Central memory CD8-positive, alpha-beta T cell (primary cell): ENCODE measurements at places on chromosomes 5 and 9.

DNA sequence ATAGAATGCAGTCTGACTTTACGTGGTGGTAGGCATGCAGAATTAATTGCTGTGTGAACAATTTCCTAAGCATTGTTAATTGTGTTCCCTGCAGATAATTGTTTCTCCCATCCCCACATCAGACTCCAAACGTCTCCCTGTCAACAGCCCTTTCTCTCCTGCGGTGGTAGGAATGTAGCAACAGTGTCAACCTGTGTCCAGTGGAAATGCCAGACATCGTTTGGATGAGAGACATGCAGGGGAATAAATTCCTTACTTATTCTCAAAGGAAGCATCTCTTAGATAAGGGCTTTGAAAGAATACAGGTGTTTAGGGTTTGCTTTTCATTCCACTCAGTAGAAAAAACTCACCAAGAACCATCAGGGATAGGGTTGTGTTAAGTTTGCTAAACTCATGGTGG is 245.3 kb upstream of the WWC1 start:
- H3K27me3 ChIP-seq = peaks cover 17% of the 10 kb centered on the region
- no peaks in the 10 kb centered on the region for H3K36me3 ChIP-seq
- no peak overlapping the region for H3K27ac ChIP-seq
- H3K4me1 ChIP-seq = no peaks in the 10 kb centered on the region
- no peak overlapping the region for H3K4me3 ChIP-seq
- DNase-seq = no peak

- H3K27me3 ChIP-seq = no peaks in the 10 kb centered on the region
- no peak for DNase-seq
- H3K27ac ChIP-seq = no peak overlapping the region
- H3K36me3 ChIP-seq = no peaks in the 10 kb centered on the region
Observed at GRCh38 chr9:105886136-105886535, 191.8 kb downstream of the TMEM38B start.

DNA sequence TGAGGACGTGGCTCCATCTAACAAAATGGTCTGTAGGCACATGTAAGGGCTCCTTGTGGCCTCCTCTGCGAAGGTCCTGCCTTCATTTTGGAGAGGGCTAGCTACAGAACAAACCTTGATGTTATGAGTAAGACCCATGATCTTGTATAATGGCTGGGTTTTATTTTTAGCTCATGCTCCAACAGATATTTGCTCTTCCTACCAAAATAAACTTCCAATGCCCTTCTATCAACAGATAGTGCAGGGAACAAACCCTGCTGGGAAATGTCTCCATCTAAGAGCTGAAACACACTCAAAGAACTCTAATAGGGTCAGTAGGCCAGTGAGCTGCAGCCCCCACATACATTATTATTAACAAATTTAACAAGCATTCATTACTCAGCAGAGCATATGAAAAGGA is 189.5 kb downstream of the LURAP1L start:
- H3K27me3 ChIP-seq = no peaks in the 10 kb centered on the region
- no peak overlapping the region for H3K4me3 ChIP-seq
- H3K36me3 ChIP-seq = no peaks in the 10 kb centered on the region
- no peaks in the 10 kb centered on the region for H3K4me1 ChIP-seq
- H3K27ac ChIP-seq = no peak overlapping the region
- no peak for DNase-seq

DNA sequence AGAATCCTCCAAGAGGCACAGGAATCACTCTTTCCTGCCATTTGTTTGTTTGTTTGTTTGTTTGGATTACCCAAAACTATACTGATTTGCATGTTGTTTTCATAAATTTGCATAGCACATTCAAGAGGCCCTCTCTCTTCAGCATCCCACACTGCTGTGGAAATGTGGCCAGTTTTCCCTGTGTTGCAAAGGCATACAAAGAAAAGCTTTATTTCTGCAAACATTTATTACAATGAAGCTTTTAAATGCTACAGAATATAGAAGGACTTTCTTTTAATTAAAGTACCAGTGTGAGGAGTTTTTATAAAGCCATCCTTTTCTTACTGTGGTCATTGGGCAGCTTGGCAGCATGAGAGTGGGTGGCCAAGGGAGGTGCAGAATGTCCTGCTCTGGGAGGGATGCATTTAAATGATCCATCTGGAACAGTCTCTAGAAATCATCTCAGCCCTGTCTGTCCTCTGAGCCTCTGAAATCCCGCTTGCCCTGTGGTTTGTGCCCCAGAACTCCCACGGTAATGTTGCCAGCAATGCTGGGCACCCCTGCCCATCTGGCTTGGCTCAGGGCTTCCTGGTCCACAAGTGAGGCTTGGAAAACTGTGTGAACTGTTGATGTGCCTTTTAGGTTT is 356.8 kb upstream of the KIF2A start:
- H3K4me1 ChIP-seq = no peaks in the 10 kb centered on the region
- no peaks in the 10 kb centered on the region for H3K36me3 ChIP-seq
- no peak for DNase-seq

DNA sequence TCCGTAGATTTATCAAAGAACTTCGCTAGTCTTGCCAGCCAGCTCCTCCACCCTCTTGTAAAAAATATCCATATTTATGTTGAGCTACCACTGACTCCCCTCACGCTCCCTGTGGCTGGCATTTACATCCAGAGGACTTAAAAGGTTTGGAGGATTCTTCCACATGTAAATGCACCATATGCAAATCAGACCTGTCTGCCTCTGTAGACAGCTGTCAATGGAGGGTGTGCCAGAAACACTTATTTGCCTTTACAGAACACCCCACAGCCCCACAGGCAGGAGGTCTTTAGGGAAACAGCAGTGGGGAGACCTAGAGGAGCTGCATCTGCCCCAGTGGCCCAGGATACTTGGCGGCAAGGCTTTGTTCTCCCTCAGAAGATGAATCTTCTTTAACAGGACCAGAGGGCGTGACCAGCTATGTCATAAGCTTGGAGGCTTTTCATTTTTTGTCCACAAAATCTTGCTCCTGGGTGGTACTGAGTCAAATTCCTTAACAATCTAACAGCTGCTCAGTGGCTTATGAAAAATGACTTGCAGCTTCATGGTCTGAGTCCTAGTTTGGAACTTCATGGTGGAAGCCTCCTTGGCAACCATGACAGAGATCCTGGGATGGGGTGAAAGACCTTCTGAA is 535.8 kb downstream of the EBF1 start:
- no peak for DNase-seq
- H3K4me1 ChIP-seq = no peaks in the 10 kb centered on the region
- H3K27me3 ChIP-seq = no peaks in the 10 kb centered on the region
- no peaks in the 10 kb centered on the region for H3K36me3 ChIP-seq

GRCh38 chr5:115816226-115817081 is at the start of gene CDO1:
Gene CDO1, minus strand, starts transcription at chr5:115816659. Its CDS starts 262 bp downstream, at chr5:115816397.
- no peak for DNase-seq
- peaks cover 100% of the 10 kb centered on the region for H3K27me3 ChIP-seq
- H3K27ac ChIP-seq = no peak within 1 kb of the TSS
- H3K4me1 ChIP-seq = peaks cover 15% of the 10 kb centered on the region

GRCh38 chr5:129903466-129904101 is 681 bp upstream of the CHSY3 start:
- H3K36me3 ChIP-seq = peaks cover 1% of the 10 kb centered on the region
- no peak for DNase-seq
- H3K27me3 ChIP-seq = peaks cover 65% of the 10 kb centered on the region
- no peak overlapping the region for H3K27ac ChIP-seq

DNA sequence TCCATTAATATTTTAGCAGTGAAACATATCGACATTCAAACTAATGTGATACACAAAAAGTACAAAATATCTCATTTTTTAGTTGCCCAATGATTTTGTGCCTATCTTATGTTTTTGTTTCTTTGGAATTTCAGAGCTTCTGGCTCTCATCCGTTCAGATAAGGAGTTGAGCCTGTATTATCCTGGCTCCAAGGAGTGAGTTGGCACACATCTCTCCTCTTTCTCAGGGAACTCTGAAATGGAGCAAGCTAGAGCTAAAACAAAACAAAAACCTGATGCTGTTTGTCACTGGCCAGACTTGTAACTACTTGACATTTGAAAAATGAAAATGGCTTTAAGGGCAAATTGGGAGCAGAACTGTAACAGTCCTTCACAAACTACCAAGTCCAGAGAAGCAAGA is 131.3 kb upstream of the SLC28A3 start:
- peaks cover 29% of the 10 kb centered on the region for H3K27me3 ChIP-seq
- H3K27ac ChIP-seq = no peak overlapping the region
- DNase-seq = no peak
- no peaks in the 10 kb centered on the region for H3K4me1 ChIP-seq
- no peaks in the 10 kb centered on the region for H3K36me3 ChIP-seq
- no peak overlapping the region for H3K4me3 ChIP-seq

DNA sequence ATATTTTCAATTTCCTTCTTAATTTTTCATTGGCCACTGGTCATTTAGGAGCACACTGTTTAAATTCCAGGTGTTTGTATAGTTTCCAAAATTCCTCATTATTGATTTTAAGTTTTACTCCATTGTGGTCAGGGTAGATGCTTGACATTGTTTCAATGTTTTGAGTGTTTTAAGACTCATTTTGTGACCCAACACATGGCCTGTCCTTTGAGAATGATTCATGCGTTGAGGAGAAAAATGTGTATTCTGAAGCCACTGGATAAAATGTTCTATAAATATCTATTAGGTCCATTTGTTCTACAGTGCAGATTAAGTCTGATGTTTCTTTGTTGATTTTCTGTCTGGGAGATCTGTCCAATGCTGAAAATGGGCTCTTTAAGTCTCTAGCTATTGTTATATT is 24.4 kb upstream of the FNIP1 start:
- H3K27me3 ChIP-seq = peaks cover 26% of the 10 kb centered on the region
- H3K4me3 ChIP-seq = no peak overlapping the region
- peaks cover 3% of the 10 kb centered on the region for H3K36me3 ChIP-seq
- peaks cover 6% of the 10 kb centered on the region for H3K4me1 ChIP-seq
- no peak overlapping the region for H3K27ac ChIP-seq

- no peak overlapping the region for H3K4me3 ChIP-seq
- H3K27me3 ChIP-seq = no peaks in the 10 kb centered on the region
- H3K36me3 ChIP-seq = peaks cover 40% of the 10 kb centered on the region
- peak overlapping the region; percentile 71 for H3K27ac ChIP-seq
- peaks cover 75% of the 10 kb centered on the region for H3K4me1 ChIP-seq
- DNase-seq = no peak
Observed at GRCh38 chr5:1507961-1508658, 15.7 kb downstream of the LPCAT1 start.

DNA sequence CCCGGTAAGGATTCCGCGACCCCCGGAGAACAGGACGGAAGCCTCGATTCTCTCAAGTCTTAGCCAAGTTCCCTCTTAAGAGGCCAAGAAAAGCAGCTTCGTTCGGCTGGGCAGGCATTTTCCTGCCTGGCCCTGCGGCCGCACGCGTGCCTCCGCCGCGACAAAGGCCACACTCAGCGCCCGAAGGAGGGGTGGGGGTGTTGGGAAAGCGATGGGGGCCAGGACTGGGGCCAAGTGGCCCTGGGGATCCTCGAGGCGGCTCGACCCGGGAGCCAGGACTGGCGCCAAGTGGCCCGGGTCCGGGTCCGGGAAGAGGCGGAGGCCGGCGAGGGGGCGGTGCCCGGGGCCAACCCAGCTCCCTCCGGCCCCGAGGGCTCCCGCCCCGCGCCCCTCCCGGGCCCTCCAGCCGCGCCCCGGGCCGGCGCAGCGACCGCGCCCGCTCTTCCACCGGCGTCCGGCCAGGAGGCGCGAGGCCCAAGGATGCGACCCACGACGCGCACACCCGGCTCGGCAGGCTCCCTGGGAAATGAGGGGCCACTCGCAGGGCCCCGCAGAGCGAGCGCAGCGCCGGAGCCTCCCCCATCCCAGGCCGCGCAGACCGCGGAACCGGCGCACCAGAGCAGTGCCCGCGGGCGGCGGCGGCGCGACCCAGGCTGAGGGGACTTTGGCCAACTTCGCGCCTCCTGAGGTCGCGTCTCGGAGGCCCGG is 756 bp downstream of the VAV2 start:
- H3K27ac ChIP-seq = no peak overlapping the region
- peak overlapping the region; percentile 42 for H3K4me3 ChIP-seq
- no peaks in the 10 kb centered on the region for H3K4me1 ChIP-seq
- H3K36me3 ChIP-seq = peaks cover 1% of the 10 kb centered on the region
- peaks cover 17% of the 10 kb centered on the region for H3K27me3 ChIP-seq

- DNase-seq = no peak
- H3K27ac ChIP-seq = no peak overlapping the region
- H3K36me3 ChIP-seq = no peaks in the 10 kb centered on the region
- no peaks in the 10 kb centered on the region for H3K27me3 ChIP-seq
- no peak overlapping the region for H3K4me3 ChIP-seq
- no peaks in the 10 kb centered on the region for H3K4me1 ChIP-seq
Observed at GRCh38 chr9:17648516-17648915, 69.7 kb downstream of the SH3GL2 start.

DNA sequence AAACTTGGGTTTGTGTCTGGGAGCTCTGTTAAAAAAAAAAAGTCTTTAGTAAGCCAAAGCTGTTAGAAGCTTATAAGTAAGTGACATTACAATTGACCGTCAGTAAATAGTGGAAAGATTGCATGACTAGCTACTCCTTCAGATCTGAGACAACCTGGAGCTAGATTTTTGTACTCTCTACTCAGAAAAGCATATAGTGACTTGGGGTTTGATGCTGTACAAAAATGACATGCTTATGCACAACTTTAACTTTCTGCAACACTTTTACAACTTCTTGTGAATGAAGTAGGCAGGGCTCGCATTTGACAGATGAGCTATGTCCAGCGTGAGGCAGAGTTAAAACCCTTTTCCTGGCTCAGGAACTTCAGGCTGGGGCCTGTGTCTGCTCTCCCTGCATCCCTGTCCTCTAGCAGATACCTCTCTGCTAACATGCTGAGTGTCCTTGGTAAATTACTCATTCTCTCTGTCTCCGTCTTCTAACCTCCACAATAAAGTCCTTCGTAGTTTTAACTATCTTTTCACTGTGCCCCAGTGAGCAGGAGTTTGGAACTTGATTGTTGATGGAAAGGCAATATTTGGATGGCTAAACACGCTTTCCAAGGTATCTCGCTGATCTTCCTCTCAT is 471 bp upstream of the GHR start:
- DNase-seq = no peak
- H3K4me1 ChIP-seq = no peaks in the 10 kb centered on the region
- H3K4me3 ChIP-seq = no peak overlapping the region
- no peak overlapping the region for H3K27ac ChIP-seq
- H3K36me3 ChIP-seq = no peaks in the 10 kb centered on the region

- no peaks in the 10 kb centered on the region for H3K36me3 ChIP-seq
- DNase-seq = no peak
- no peak overlapping the region for H3K4me3 ChIP-seq
- no peaks in the 10 kb centered on the region for H3K4me1 ChIP-seq
- no peaks in the 10 kb centered on the region for H3K27me3 ChIP-seq
Observed at GRCh38 chr5:42807722-42808447, 3.8 kb downstream of the SELENOP start.

DNA sequence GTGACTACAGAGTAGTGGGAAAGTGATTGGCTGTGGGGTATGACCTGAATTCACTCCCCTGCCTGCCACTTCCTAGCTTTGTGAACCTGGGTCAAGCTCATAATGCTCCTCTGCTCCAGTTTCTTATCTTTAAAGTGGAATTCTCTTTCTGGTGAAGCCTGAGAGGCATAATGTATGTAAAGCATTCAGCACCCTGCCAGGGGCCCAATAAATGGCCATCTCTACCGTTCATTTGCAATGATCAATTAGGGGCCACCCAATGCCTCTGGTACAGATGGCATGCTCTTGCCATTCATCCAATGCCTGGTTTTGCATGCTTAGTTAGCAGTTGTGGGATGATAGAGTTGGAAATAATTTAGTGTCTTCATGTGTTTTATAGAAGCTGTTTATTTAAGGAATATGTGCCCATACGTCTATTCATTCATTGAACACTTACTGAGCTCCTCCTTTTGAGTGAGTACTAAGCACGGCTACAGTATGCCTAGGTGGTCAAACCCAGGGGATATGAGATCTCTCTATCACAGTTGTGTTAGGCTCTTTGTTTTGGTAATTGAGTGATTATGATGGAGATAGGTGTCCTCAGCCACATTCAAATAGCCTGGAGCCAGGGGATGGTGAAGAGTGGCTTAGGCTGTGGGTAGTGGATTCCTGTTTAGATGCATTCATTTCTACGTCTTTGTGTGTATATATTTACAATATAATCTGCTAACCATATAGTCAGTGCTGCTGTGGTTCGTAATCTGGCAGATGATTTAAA is 15.3 kb downstream of the ZNF462 start:
- no peak overlapping the region for H3K27ac ChIP-seq
- H3K36me3 ChIP-seq = no peaks in the 10 kb centered on the region
- no peaks in the 10 kb centered on the region for H3K27me3 ChIP-seq
